ENCODE measurements at places on chromosomes 1 and 21.

DNA sequence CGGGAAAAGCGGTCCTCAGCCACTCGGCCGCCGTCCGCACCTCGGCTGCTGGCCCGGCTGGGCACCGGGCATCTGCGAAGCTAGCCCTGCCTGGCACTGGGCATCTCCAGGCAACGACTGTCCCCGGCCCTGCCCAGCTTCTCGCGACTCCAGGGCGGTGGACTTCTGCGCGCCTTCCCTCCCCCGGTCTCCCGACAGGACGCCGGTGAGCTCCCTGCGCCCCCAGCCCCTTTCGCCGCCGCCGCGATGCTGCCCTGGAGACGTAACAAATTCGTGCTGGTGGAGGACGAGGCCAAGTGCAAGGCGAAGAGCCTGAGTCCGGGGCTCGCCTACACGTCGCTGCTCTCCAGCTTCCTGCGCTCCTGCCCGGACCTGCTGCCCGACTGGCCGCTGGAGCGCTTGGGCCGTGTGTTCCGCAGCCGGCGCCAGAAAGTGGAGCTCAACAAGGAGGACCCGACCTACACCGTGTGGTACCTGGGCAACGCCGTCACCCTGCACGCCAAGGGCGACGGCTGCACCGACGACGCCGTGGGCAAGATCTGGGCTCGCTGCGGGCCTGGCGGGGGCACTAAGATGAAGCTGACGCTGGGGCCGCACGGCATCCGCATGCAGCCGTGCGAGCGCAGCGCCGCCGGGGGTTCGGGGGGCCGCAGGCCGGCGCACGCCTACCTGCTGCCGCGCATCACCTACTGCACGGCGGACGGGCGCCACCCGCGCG, 514 bp downstream of the FAM43B start:
- no peak for DNase-seq

GRCh38 chr21:45078371-45078770, 4.0 kb downstream of the ADARB1 start:
- no peak for DNase-seq

DNA sequence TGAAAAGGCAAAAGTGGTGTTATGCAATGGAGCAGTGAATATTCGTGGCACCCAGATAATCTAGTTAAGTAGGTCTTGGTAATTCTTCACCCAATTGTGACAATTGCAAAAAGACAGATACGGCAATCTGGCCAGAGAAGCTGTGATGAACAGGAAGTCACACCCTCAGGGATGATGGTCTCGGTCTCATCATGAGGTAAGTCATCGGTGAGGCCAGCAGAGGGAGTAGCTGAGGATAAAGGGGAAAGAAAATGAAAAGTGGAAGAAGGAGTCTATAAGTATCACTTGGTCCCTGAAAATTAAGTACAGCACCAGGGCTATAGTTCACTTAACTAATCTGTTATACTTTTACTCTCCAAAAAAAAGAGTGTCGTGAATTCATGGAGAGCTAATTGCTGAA, 258.8 kb upstream of the NCAM2 start:
- DNase-seq, result no peak

- no peak for DNase-seq
Measured at GRCh38 chr1:226845624-226846023, 24.8 kb upstream of the PSEN2 start.

DNA sequence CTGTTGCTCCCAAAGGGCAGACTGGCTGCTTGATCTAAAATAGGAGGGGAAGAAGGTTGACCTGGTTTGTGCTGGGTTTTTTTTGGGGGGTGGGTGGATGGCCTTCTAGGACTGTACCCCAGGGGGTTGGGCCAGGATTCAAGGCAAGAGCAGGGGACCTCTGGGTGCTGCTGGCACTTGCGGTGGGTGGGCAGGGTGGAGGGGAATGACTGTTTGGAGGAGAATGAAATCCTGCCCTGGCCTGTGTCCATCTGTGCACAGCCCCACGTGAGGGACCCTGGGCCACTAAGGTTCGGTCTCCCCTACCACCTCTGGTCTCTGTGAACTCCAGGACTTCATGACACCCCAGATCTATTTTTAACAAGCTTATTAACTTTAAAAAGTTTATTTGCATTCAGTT, 414.2 kb downstream of the PTPRU start:
- no peak for DNase-seq

GRCh38 chr21:15330872-15331271, 266.1 kb upstream of the NRIP1 start:
- no peak for DNase-seq

DNA sequence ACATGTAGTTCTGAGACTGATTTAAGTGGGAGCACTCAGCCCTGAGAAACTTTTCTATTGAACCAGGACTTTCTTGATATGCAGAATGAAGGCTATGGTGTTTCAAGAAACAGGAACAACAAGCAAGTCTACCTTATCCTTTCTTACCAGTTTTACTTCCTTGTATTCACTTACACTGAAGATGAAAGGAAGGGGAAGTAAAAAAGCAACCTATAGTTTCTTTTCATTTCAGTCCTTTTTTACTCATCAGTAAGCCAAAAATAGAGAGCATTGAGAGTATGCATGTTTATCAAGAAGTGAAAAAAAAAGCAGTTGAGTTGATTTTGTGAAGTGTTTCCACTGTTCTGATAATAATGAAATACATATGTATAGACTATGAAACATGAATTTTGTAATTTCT, 1010.3 kb downstream of the AMY1C start:
- no peak for DNase-seq

DNA sequence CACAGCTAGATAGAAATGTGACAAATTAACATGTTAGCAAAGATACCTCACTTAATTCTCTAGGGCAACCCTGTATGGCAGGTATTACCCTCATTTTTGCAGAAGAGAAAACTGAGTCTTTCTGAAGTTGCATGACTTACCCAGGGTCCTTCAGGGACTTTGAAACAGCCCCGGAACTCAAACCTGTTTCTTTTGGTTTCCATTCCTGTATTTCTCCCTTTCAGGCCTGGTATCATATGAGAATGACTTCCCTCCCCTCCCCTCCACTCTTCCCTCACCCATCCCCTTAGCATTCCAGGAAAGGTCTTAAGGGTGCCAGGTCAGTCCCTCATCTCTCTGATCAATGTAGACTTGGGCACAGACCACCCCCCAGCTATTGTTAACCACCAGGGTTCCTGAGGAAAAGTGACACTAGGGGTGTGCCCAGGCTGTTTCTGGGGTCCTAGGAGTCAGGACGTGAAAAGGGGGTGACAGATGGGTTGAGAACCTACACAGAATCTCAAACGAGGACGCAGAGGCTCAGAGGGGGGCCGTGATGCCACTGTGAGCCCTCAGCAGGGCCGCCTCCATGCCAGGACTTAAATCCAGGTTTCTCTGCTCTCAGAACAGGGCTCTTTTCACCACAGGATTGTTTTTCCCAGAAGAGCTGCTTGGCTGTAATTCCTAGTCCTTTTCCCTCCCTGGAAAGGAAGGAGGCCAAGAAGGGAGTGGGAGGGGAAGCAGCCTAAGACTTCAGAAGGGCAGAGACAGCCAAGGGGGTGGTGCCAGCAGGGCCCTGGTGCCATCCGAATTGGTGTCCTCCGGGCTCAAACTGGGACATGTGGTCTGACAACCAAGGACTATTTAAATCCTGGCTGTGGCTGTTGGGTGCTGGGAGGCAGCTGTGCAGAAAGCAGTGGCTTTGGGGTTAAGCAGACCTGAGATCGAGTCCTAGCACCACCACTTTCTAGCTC, 2.1 kb upstream of the WASF2 start:
- no peak for DNase-seq

- no peak for DNase-seq
Measured at GRCh38 chr1:211731456-211732292, 56.3 kb upstream of the NEK2 start.

GRCh38 chr1:202689082-202689481, 21.2 kb downstream of the SYT2 start:
- no peak for DNase-seq

- no peak for DNase-seq
Measured at GRCh38 chr1:75731881-75732280, 7.4 kb downstream of the ACADM start.

GRCh38 chr1:111281411-111281810, 9.2 kb upstream of the CHIA start:
- DNase-seq, result no peak

- DNase-seq, result no peak
Measured at GRCh38 chr1:171397851-171398469, 84.0 kb downstream of the FMO4 start.

DNA sequence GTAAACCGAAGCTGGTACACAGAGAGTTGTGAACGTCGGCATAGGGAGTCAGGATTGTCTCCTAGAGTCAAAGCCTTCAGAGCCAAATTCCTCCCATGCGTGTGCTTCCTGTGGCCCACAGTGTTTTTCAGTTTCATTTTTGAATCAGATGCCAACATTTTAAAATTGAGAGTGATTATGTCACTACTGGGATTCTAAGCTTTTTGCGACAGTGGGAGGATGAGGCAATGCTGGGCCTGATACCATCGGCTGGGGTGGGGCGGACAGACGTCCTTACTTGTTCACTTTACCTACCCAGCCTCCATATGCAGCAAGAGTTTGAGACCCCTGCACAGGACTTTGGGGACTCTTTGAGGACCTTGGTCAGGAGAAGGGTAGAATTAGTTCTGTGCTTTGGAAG, 1.3 kb upstream of the KLHDC7A start:
- no peak for DNase-seq

GRCh38 chr1:201360486-201360885, 17.0 kb downstream of the TNNT2 start:
- DNase-seq, result no peak

DNA sequence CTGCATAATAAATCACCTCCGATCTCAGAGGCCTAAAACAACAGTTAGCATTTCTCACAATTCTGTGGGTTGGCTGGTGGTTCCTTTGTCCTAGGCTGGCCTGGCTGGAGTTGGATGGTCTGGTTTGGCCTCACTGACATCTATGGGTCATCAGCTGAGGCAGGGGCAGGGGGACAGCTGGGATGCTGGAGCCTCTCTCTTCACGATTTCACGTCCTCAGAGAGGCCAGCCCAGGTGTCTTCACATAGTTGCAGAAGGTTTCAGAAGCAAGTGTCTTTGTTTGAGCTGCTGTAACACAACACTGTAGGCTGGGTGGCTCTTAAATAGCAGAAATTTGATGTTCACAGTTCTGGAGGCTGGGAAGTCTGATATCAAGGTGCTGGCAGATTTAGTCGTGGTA, 155.5 kb upstream of the CACNA1E start:
- no peak for DNase-seq

DNA sequence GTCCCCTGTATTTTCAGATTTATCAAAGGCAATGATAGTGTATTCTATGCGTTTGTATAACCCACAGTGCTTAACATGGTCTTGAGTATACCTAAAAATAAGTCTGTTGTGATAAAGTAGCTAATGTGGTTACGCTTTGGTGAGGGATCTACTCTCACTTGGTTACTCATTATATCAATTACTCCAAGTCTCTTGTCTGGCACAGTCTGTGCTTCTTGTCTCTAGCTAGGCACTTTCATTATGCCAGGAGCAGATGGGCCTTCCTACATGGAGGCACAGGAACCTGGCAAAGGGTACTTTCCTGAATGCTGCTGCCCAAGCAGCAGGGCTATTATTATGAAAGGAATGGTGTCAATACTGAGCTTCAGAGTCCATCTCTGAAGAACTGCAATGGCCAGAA, 4.2 kb upstream of the PTPN22 start:
- DNase-seq, result no peak

DNA sequence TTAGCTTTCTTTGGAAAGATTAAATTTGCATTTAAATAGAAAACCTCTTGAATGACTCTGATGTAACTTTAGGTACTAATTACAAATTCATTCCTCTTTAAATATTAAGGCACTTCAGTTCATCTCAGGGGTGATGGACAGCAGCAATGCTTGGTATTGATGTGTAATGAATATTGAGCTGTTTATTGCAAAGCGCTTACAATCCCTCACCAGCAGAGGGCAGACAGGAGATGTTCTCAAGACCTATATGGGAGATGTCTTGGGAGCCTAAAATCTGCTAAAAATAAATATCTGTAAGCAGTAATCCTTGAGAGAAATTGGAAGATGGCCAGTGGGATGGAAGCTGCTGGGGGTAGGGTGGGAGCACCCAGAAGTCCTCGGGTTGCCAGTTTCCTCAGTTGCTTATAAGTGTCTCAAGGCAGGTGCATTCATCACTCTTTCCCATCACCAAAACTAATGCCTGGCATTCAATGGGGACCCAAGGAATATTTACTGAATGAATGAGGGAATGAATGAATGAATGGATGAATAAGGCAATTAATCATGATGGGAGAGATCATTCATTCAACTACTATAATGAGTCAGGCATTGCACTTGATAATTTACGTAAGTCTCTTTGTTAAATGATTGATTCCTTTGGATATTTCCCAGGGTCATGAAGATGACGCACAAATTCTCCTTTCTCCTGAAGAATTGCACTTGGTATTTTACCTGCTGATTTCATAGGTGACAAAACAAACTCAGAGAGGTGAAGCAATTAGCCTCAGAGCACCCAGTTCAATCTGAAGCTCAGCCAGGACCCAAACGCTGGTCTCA, 2.3 kb downstream of the KLHDC8A start:
- peak; percentile 69 for DNase-seq

- DNase-seq, result no peak
Measured at GRCh38 chr1:48691429-48692001, 85.2 kb downstream of the BEND5 start.

GRCh38 chr1:53731779-53732305, 7.1 kb downstream of the GLIS1 start:
- no peak for DNase-seq

GRCh38 chr1:89550995-89551394, 26.4 kb downstream of the LRRC8B start:
- DNase-seq, result no peak

GRCh38 chr1:184163674-184164465, 112.3 kb downstream of the TSEN15 start:
- DNase-seq, result no peak

GRCh38 chr1:101065575-101065974, 40.0 kb upstream of the DPH5 start:
- peak; percentile 16 for DNase-seq

DNA sequence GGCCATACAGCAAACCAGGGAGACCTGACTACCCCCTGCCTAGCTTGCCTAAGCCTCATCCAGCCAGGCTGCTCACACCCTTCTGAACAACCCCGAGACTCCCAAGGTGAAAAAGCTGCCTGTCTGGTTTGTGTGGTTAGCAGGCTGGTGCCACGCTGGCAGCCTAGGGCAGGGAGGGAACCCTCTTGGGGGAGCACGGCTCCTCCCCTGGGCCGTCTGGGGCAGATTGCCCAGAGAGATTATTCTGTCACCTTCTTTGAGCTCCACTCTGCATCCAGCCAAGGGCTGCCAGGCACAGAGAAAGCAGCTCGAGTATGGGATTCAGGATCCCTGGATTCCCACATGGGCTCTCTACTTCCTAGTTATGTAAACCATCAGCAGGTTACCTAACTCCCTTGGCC, 27.5 kb upstream of the TCEA3 start:
- peak; percentile 60 for DNase-seq

GRCh38 chr21:46662765-46663500, 27.5 kb downstream of the PRMT2 start:
- no peak for DNase-seq
